ENCODE measurements at places on chromosomes 16 and 17.

GRCh38 chr16:52633230-52633629, 86.3 kb upstream of the TOX3 start:
- DNase-seq, result no peak

DNA sequence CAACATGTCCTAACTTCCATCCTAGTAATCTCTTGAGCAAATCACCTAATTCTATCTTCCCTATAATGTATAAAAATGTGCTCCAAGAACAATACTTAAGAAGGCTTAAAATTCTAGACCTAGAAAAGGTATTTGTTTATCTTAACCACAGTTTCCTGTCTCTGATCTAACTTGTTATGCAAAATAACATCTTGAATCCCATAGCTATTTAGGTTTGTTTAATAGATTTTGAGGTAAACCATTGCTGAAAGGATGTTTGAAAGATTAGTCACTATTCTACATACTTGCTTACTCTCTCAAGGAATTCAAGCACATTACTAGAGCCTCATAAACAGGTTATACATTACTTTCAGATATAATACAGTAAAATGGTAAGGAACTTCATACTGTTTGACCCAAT, 13.0 kb downstream of the CA10 start:
- DNase-seq, result no peak

- no peak for DNase-seq
These were observed at the start of gene FMNL1 for GRCh38 chr17:45221081-45222013. Gene FMNL1 (plus strand): TSS chr17:45221885. CDS start chr17:45222125, 240 bp downstream.

GRCh38 chr16:70678121-70678897, 7.5 kb downstream of the MTSS2 start:
- DNase-seq, result no peak

- DNase-seq, result no peak
These were observed 30.9 kb downstream of the XPO6 start for GRCh38 chr16:28180655-28181460.

DNA sequence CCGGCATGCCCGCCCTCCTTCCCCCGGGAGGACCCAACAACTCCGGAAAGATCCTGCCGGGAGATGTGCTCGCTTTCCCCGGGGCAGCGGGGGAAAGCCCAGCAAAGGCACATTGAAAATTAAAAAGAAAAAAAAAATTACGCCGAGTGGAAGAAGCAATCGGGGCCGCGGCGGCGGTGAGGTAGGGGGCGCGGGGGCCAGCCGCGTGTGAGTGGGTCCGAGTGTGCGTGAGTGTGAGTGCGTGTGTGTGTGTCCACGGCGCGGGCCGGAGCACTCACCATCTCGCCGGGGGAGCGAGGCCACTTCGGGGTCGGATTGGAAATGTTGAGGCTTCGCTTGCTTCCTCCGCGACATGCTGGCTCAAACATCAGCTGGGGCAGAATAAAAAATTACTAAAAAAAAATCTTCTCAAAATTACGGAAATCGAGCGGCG, at the start of gene SALL1:
SALL1 (minus strand) TSS at position 383 of the 433 bp plus-strand sequence; CDS start at position 354, 29 bp downstream.
- no peak for DNase-seq

- no peak for DNase-seq
These were observed 24.8 kb upstream of the MYO18A start for GRCh38 chr17:29205047-29205446.

DNA sequence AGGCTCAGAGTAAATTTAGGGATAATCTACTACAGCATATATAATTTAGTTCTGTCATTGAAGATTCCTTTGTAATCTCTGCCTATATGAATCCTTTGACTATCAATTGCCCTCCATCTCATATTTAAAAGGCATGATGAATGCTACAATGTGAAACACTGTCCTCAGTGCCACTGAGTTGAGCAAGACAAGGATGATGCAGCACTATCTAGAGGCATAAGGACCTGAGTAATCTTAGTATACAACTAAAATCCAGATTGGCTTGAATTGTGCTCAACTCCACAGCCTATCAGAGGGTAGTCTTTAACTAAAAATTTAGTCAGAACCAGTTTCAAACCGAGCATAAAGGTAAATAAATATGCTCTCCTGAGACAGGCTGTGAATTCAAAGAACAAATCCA, 11.6 kb upstream of the STRADA start:
- no peak for DNase-seq

- no peak for DNase-seq
These were observed 14.1 kb downstream of the MFSD11 start for GRCh38 chr17:76752006-76752405.

DNA sequence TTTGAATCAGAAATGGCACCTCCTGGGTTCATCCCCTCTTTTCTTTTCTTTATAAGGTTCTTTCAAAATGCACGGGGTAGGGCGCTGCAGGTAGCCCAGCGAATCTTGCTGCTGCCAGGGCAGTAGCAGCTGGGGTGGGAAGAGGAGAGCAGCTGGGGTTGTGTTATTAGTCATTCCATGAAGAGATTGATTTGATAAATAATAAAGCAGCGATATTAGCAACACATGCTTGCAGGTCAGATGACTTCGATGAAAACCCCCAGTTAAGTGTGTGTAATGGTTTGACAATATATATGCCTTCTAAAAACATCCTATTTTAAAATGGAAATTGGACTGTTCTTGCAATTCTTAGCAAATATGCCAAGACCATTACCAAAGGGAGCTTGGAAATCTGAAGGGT, 200.7 kb downstream of the CCDC182 start:
- DNase-seq, result no peak

DNA sequence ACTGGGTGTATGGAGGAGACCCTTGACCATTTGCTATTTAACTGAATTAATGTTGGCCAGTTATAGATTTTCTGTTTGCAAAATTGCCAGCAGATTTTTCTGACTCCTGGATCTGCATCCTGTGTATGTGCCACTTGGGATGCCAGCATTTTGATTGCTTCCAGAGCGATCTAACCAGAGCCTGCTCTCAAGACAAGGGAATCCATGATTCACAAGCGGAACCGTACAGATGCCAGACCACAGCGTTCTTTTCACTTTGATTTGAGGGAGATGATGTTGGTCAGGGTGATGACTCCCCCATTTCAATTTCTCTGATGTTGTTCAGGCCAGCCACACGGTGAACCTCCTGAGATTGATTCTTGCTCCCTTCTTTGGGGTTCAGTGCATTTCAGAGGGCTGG, 228.7 kb downstream of the CDH13 start:
- DNase-seq, result peak; percentile 36
